ENCODE measurements at places on chromosomes 1 and 21. TPM values are rescaled to one million over a fixed set of nuclear protein-coding genes. Genes with fewer than 3 reads are reported as not detected.

Gene TMEM54
- 119 TPM for total RNA-seq

Gene PER3
- total RNA-seq = 2.4 TPM

Gene MYOC
- total RNA-seq = not detected

Gene LCE2A
- not detected for total RNA-seq

Gene RNF207
- total RNA-seq = 16.9 TPM

Gene TXNIP
- total RNA-seq = 22.1 TPM

Gene NPPA
- total RNA-seq = not detected

Gene PLD5
- 3.7 TPM for total RNA-seq

Gene NAXE
- 124 TPM for total RNA-seq

Gene OR14K1
- total RNA-seq = not detected

Gene PLA2G2D
- total RNA-seq = not detected

Gene TCHHL1
- total RNA-seq = not detected

Gene FNDC7
- not detected for total RNA-seq

Gene DNM3
- 2.5 TPM for total RNA-seq

Gene SLFNL1
- total RNA-seq = not detected

Gene CORT
- total RNA-seq = not detected

Gene CFAP107
- total RNA-seq = not detected

Gene PLK3
- 25.5 TPM for total RNA-seq

Gene NR0B2
- total RNA-seq = not detected

Gene CA6
- not detected for total RNA-seq

Gene ACTL8
- total RNA-seq = not detected

Gene FAM76A
- total RNA-seq = 4.6 TPM

Gene IFFO2
- 61.8 TPM for total RNA-seq

Gene APCS
- not detected for total RNA-seq

Gene SPAG17
- 0.14 TPM for total RNA-seq

Gene C1orf87
- total RNA-seq = 0.17 TPM

Gene PDZK1
- total RNA-seq = 5.0 TPM

All from epithelial cell of proximal tubule (primary cell).